Fibroblast of pulmonary artery (primary cell): ENCODE measurements at places on chromosomes 16 and 17.
A peak's percentile ranks its signal among the peaks of the same experiment; 100 is the strongest.

DNA sequence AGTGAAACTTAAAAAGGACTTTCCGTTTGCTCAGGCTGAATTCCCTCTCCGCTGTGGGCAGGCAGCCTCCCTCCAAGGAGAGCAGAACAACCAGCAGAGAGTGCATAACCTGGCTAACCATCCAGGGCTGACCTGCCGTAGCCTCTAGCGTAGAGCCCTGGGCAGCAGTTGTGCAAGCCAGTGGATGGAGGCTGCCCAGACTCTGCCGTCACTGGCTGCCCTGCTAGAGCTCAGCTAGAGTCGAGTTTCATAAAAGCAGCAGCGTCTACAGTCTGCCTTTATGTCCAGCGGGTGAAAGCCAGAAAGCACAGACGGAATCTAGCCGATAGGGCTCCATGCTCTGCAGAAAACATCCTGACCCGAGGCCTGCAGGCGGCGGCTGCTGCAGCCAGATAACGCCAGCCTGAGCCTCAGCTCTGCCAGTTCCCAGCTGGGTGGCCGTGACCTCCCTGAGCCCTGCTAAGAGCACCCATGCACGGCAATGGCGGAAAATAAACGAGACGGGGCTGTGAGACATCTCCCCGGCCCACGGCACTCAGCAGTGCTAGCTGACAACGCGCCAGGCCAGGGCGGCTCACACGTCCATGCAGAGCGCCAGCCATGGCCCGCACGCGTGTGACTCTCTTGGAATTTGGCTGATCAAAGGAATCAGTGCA is 231.3 kb downstream of the ENGASE start:
- peak; percentile 6 for DNase-seq

DNA sequence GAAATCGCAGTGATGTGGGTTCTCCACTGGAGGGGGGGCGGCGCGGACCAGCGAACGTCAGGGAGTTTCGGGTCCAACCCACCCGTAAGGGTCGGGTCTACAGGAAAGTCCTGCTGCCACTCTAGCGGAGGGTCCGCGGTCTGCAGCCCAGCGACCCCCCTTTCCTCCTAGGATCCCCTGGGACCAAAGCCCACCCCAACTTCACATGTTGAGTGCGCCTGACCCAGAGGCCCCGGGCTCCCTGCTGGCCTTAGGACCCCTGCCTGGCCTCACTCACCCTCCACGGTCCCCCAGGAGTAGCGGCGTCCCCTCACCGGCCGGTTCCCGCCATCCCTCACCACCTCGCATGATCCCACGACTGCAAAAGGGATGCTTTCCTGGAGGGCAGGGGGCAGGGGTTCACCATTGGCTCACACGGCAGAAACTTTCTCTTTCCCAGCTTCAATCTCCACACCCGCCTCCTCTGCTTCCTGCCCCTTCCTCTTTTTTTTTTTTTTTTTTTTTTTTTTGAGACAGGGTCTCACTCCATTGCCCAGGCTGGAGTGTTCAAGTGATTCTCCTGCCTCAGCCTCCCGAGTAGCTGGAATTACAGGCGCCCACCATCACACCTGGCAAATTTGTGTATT is 3.1 kb downstream of the SEPTIN1 start:
- no peak for DNase-seq

- peak; percentile 93 for DNase-seq
Observed at GRCh38 chr17:77131904-77132303, 8.9 kb upstream of the SEC14L1 start.

GRCh38 chr17:27293898-27294688 is at the start of gene WSB1:
Gene WSB1 (plus strand): TSS chr17:27294114. CDS start chr17:27294396, 282 bp downstream.
- peak; percentile 94 for DNase-seq

DNA sequence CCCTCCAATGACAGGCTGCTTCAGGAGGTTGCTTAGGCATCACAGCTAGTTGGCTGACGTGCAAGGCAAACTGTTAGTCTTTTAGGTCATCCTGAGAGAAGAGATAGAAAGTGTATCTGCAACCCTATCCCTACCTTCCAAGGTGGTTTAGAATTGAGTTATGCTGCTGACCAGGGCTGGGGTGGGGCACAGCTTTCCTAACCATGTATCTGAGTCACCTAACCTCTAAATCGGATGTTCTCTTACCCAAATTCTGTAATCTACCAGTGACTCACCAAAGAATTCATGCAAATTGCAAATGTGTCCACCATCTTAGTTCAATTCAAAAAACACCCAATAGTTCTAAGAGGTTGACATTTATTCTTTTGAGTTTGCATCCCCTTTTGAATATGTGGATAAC is 107.2 kb upstream of the DYNLRB2 start:
- DNase-seq, result no peak

DNA sequence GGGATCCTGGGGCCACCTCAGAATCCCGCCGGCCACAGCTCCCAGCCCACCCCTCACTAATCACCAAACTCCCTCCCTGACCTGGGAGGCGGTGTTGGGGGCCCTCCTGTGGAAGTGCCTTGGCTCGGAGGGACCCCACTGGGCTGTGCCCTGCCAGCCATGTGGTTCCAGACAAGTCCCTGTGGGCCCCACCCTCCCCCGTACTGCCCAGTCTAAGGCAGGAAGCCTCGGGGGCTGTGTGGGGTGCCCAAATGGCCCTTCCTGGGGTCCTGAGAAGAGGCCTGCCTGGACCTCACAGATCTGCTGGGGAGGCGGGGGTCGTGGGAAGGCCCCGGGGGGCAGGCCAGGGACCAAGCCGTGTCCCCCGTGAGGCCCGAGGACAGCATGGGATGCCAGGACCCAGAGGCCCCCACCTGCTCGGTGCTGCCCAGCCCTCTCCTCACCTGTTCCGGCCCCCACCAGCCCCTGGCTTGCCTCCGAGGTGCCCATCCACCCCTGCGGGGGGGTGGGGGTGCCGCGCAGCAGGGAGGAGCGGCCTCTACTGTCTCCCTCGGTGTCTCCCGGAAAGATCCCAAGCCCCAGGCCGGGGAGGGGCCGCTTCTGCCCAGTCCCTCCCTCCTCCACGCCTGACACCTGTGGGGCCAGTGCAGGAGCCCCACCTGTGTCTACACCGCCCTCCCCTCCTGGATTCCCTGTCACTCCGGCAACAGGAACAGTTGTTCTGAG is 9.3 kb upstream of the KREMEN2 start:
- no peak for DNase-seq

GRCh38 chr16:14193316-14193871 is 122.3 kb downstream of the MRTFB start:
- DNase-seq, result no peak
